ENCODE measurements at places on chromosomes 6 and 20.

DNA sequence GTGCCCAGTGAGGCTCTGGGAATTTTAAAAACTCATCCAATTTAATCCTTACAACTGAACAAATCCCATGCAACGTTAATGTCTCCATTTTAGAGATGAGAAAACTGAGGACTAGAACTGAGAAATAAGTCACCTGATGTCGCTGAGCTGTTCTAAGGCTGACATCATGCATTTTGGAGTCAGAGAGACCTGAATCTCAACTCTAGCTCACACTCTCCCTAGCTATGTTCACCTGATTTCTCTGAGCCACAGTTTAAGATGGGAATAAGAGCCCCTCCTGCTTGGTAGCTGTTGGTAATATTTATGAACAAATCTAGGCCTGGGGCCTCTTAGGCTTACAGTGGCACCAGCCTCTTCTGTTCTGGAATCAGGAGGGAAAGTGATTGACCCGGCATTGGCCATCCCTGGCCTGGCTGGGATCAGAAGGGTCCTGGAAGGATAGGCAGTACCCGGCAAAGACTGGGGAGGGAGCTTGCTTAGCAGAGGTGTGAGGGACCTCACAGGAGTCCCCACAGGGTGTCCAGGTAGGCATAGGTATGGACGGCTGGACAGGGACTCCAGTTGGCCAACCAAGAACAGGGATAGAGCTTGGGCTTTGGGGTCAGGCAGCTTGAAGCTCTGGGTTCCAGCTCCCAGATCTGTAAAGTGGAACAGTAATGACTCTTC lies 18.8 kb upstream of the CSNK2A1 start:
- DNase-seq = no peak

DNA sequence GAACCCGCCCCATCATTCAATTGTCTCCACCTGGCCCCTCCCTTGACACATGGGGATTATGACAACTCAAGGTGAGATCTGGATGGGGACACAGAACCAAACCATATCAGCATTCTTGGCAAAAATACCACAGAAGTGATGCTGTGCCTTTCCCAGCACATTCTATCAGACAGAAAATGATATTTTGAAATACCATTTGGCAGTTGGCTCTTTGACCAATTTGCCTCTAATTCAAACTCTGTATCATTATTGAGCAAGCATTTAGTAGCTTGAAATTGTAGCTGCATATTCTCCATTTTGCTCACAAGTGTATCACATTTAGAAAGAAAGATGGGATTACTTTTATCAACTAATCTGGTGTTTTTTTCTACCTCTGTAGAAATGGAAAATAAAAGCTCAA lies 64.0 kb downstream of the PLCB1 start:
- no peak for DNase-seq

- DNase-seq = no peak
Measured at GRCh38 chr6:44624226-44624625, 236.7 kb downstream of the CDC5L start.

- DNase-seq = no peak
Measured at GRCh38 chr6:19838442-19839236, 1.5 kb downstream of the ID4 start.

DNA sequence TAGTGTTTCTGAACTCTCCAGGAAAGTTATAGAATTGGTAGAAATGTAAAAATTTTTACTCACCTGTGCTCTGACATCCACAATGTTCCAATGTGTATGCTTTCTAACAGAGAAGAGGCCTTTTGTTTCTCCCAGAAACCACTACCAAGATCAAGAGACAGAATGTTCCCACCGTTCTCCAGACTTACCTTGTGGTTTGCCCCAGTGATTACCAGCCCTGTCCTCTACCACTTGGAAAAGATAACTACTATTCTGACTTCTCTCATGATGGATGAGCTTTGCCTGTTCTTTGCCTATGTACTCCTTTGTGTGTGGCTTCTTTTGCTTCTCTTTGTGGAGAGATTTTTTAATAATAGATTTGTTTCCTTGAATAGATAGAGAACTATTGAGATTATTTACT lies 173.0 kb upstream of the SCGN start:
- no peak for DNase-seq

DNA sequence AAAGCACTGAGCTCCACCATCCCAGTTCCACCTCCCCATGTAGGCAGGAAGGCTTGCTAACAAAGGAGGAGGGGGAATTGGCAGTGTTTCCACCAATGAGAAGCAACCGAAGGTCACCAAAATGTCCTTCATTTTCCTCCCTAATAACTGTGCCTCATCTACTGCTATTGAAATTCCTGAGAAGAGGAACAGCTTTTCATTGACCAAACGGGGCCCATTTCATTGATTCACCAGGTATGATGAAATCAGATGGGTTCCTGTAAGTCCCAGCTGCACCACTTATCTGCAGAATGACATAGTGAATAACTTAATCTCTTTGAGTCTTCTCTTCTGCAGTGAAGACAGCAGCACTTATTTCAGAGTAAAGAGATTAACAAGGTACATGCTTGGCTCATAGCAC lies 17.3 kb downstream of the TREM1 start:
- DNase-seq = no peak

DNA sequence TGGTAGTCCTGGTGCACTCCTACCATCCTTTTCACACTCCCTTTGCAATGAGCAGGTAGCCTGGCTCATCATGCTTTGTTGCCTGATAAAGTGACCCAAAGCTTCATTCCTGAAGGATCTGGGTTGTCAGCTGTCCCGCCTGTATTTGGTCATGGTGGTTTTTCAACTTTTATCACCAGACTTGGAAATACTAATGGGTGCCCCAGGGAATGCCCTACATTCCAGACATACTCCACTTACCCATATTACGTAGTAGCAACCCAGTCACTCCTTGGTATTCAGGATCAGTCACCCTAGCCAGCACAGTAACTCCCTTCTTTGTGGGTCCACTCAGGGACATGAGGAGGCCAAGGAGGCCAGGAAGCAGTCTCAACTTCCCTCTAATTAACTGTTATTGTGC lies 199.2 kb downstream of the MAFB start:
- no peak for DNase-seq

GRCh38 chr6:148080315-148080714 lies 262.3 kb upstream of the SASH1 start:
- DNase-seq = no peak

- no peak for DNase-seq
Measured at GRCh38 chr6:83183082-83183828, 9.8 kb downstream of the PGM3 start.

DNA sequence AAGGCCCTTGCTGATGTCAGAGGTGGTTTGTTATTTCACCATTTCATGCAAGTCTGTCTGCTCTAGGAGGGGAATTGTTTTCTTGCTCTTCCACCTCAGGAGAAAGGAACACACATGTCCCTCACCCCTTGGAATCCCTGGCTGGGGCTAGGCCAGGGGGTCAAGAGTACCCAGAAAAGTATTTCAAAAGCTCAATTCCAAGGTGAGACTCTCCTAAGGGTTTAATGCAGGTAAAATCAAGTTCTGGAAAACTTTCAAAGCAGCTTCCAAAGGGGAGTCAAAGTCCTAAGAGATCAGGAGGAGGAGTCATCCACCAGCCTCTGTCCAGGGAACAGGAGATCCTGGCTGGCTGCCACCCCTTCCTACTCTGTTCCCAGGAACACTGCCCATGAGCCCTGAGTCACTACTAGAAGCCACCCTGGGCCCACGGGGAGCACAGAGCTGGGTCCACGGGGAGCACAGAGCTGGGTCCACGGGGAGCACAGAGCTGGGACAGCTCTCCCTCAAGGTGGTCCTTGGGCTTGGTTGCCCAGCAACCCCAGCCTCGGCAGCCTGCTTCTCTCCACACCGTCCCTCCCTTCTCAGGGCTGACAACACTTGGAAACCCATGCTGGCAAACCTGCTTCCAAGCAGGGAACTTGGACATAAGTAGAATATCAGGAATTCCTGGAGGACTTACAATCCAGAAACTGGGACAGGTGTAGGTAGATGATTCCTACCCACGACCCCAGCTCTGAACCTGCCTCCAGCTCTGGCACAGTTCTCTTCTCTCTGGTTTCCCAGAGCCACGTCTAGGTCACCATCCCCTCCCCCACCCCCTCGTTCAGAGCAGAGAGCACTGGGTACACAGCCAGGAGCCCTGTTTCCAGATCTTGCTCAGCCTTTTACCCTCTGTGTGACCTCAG lies 35.3 kb upstream of the CDKN1A start:
- DNase-seq = no peak

GRCh38 chr6:131023834-131024504 lies 39.1 kb downstream of the EPB41L2 start:
- no peak for DNase-seq

DNA sequence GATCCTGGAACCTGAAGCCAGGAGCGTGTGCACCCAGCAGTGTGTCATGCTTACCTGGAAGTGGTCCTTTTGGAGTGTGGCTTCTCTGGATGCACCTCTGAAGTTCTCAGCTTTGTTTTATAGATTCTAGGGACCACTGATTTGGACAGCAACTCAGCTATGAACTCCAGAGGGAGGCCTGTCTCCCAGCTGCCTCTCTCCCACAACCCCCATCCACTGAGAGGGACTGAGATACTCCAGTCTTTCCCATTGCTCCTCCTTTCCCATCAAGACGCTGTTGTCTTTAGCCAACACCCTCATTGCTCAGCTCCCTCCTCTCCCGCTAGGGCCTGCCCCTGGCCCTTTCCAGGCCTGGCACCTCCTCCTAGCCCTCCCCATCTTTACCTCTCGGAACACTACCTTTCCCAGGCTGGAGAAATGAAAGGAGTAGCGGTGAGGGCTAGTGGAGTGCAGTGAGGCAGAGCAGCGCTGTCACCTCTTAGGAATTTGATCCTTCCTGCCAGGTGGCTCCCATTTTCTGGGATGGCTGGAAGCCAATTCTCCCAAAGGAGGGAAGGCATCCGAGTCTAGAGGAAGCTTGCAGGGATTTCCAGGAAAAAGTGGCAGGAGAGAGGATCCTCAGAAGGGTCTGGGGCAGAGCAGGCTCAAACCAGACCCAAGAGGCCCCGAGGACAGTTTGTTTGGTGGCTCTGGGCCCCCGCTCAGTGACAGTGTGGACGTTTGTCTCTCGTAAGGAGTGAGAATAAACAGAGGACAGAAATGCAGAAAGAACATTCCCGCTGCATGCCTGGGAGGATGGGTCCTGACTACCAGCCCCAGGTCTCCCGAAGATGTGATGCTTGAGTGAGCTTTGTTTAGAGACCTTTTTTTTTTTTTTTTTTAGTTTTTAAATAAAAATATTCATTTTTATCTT lies at the start of gene LRRN4:
TSS of gene LRRN4 (minus strand) at position 285 of the 913 bp plus-strand sequence. CDS start 1,261 bp downstream, outside the sequence.
- no peak for DNase-seq

- no peak for DNase-seq
Measured at GRCh38 chr6:6834356-6835222, 246.1 kb downstream of the LY86 start.

- DNase-seq = no peak
Measured at GRCh38 chr6:82259389-82259788, 11.8 kb upstream of the IBTK start.

GRCh38 chr6:82249381-82250253 lies 2.1 kb upstream of the IBTK start:
- no peak for DNase-seq

GRCh38 chr6:91569071-91569470 lies 982.2 kb upstream of the MAP3K7 start:
- no peak for DNase-seq

GRCh38 chr6:46849361-46849690 lies 56.1 kb downstream of the MEP1A start:
- DNase-seq = no peak

GRCh38 chr20:59783641-59784010 lies 149.8 kb downstream of the SYCP2 start:
- DNase-seq = no peak

DNA sequence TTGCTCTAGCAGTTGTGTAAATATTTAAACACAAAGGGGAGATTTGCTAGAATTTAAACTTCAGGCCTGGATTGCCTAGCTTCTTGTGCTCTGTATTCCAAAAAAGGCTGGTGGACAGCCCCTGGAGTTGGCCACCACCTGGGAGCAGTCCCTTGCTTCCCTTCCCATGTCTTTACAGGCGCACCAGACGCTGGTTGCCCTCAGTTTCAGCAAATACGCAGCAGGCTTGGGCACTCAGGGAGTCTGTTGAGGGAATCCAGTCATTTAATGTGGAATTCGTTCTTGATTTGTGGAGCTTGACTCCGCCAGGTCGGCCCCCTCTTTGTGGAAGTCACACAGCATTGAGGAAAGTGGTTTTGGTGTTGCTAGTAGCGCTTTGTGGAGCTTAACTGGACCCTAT lies 156.8 kb downstream of the DTNBP1 start:
- DNase-seq = no peak
